ENCODE measurements at places on chromosomes 5 and 9.

GRCh38 chr9:124960409-124960752 lies 19.5 kb upstream of the GOLGA1 start:
- DNase-seq, result no peak

GRCh38 chr9:33404788-33405362 lies 2.5 kb upstream of the AQP7 start:
- DNase-seq, result no peak

- DNase-seq, result peak; percentile 9
Observed at GRCh38 chr9:83379045-83379444, 159.2 kb downstream of the FRMD3 start.

DNA sequence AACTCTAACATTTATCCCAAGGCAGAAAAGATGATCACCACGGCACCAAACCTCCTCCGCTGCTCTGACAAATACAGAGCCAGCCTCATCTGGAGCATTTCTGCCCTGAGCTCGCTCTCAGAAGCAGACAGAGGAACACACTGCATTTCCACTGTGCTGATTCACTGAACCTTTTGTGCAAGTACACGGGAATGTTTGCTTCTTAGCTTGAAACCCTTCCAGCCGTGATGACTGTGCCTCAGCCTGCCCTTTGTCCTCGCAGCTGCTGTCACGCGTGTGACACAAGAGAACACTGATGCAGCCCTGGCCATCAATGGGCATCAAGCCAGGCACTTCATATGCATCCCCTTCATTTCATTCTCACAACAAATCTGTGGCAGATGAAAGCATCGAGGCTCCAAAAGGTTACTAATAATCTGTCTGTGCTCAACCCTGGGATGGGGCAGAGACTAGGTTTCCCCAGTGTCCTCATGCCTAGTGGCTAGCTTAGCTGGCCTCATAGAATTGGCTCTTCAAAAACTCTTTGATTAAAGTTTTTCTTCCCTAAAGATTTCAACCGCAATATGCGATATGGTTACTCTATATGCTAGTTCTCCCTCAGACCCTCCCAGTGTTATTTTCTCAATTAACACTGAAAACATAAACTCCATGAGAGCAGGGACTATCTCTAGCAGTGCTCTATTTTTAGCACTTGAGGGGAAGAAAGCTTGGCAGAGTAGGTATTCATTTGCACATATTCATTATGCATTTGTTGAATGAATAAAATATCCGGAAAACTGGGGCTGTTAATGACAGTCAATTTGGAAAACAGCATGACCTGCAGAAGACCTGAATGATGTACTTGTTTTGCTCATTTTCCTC lies 7.3 kb downstream of the CDC14B start:
- DNase-seq, result no peak

DNA sequence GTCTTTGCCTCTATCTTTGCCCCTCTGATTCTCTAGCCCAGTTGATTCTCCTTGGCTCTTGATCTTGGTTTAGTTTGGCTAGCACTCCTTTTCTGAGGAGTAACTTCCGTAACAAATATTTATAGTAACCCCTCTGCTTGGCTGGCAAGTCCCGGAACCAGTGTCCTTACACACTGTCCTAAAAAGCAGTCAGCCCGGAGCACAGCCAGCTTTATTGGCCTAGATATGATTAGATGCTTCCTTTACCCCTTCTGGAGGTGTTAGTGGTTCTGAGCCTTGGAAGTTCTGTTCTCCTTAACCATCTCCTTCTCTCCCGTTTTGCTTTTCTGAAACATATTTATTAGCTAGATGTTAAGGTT lies 17.0 kb upstream of the MSMP start:
- no peak for DNase-seq

- DNase-seq, result no peak
Observed at GRCh38 chr9:17735859-17736258, 157.0 kb downstream of the SH3GL2 start.

- no peak for DNase-seq
Observed at GRCh38 chr5:1795931-1796330, 3.7 kb downstream of the MRPL36 start.

GRCh38 chr5:169431386-169431785 lies 130.4 kb upstream of the SLIT3 start:
- no peak for DNase-seq

DNA sequence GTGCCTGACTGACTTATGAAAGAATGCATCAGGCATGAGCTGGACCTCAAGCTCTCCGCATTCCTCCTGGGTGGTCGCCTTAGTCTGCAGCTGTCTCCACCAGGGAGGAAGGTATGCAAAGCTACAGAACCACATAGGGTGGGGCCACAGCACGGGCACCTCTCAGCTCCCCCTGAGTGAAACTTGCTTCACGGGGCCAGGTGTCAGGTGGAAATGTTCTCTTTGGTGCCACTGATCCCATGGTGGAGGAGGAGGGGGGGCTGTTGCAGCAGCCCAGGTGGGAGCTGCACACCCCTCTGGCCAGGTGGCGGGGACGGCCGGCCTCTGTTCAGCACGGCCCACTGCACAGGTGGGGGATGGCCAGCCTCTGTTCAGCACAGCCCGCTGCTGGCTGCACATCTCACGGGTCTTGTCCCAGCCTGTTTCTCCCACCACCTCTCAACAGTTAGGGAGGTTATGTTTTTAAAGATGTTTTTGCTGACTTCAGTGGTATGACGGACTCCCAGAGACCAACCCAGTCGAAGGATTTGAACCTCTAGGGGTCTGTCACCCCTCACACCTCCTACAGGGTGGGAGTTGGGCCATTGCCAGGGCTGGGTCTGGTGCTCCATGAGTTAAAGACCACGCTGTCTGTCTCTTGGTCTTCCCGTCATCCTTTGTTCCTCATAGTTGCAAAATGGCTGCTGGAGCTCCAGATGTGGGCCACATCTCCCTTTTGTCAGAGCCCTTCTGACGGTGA lies 34.3 kb downstream of the MRPL36 start:
- no peak for DNase-seq

DNA sequence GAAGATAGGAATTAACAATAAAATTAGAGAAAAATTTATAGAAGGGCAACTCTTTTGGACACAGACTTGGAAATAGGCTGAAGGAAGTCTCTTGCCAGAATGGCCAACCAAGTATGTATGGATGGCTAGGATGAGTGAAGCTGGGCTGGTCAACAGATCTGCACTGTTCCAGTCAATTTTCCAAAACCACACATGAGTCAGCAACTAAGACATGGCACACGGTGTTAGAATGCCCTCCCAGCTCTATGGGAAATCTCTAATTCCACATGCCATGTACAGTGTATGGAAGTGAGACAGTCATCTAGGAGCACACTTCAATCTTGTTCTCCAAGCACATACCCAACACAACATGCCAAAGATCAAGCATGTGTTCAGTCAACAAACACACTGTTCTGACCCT lies 129.6 kb downstream of the GLIS3 start:
- no peak for DNase-seq

DNA sequence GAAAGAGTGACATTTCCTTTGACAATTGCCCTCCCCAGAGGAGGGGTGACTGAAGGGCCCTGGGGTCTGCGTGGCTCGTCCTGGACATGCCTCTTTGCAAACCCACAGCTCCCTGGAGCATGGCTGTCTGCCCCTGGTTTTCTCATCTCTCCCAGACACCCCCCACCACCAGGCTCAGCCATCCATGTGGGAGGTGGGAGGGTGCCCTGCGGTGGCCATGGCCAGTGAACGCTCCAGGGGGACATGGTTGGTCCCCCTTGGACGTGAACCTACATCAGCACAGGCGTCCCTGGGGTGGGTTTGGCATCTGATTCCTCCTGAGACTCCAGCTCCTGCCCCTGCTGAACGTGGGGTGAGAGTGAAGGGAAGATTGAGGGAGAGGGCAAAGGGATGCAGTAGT lies 67.7 kb upstream of the LMX1B start:
- DNase-seq, result no peak

- DNase-seq, result no peak
Observed at GRCh38 chr5:126808521-126808988, 31.6 kb downstream of the LMNB1 start.

DNA sequence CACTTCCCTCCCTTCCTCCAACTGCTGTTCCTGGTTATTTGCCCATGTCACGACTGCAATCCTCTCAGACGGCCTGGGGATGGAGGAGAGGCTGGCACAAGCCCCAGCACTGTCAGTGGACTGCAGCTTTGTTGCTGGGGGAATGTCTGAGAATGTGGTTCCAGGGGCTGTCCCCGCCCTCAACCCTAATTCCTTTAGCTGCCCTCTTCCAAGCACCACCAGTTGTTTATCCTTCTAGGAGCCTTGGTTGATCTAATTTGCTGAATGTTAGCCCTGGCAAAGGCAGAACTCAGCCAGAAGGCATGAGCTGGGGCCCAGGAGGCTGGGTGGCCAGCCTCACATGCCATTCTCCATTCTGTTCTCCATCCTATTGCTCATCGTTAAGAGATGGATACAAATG lies 51.6 kb downstream of the ADAM19 start:
- no peak for DNase-seq

GRCh38 chr5:91433861-91434260 lies 50.7 kb upstream of the ARRDC3 start:
- no peak for DNase-seq

- DNase-seq, result peak; percentile 26
Observed at GRCh38 chr9:371349-371748, 156.7 kb downstream of the DOCK8 start.

DNA sequence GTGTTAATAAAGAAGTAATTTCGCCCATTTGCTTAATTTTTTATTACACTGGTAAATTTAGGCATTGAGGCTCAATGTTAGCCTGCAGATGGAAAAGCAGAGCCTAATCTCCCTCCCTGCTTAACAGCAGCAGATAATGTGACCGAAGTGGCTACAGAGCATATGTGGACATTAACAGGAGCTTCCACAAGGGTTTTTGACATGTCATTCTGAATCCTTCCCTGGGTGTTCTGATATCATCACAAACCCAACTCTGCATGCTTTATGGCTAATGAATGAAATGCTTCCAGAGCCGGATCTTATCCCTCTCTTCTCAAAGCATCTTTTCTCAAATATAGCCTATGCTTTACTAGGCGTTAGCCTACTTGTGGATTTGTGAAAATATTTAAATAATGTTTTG lies 208.6 kb downstream of the CAAP1 start:
- DNase-seq, result no peak

DNA sequence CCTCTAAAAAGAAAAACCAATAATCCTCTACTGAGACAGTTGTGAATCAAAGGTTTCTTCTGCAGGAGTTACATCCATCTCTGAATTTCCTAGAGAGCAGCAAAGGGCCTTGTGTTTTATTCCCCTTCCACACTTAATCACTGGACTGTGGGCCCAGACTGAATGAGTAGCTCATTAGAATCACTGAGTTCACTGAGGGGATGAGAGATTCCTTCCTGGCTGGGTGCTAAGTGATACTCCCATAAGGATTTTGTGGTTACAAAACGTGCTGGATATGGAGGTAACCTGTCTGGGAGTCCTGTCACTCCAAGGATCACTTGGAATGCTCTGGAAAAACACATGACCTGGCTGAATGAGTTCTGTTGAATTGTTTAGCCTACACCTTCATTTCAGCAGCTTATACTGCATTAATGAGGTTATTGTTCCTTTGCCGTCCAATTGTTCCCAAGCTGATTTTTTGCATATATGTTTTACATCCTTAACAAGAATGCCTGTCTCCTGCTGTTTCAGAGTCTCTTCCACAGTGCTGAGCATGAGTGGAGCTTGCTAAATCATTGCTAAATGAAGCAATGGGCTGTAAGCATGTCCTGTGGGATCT lies 82.9 kb downstream of the MEF2C start:
- DNase-seq, result no peak

DNA sequence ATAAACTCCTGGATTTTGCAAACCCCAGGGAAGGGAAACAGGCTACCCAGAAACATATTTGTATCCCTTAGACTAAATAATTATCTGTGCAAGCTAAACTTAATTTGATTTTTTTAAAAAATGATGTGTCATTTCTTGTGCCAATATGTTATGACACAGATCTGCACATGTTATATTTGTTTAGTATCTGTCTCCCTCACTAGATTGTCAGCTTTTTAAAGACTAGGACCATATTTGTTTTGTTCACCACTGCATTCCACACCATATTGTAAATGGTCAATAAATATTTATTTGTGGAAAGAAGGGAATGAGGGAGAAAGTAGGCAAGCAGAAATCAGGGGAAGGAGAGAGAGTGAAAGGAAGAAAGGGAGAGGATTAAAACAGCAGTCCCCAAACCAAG lies 143.3 kb upstream of the TNPO1 start:
- DNase-seq, result no peak

- DNase-seq, result no peak
Observed at GRCh38 chr5:78761840-78762239, 113.3 kb upstream of the LHFPL2 start.

GRCh38 chr9:75150512-75150911 lies 62.2 kb downstream of the OSTF1 start:
- DNase-seq, result no peak

- DNase-seq, result peak; percentile 24
Observed at GRCh38 chr5:91499943-91500531, 116.9 kb upstream of the ARRDC3 start.

DNA sequence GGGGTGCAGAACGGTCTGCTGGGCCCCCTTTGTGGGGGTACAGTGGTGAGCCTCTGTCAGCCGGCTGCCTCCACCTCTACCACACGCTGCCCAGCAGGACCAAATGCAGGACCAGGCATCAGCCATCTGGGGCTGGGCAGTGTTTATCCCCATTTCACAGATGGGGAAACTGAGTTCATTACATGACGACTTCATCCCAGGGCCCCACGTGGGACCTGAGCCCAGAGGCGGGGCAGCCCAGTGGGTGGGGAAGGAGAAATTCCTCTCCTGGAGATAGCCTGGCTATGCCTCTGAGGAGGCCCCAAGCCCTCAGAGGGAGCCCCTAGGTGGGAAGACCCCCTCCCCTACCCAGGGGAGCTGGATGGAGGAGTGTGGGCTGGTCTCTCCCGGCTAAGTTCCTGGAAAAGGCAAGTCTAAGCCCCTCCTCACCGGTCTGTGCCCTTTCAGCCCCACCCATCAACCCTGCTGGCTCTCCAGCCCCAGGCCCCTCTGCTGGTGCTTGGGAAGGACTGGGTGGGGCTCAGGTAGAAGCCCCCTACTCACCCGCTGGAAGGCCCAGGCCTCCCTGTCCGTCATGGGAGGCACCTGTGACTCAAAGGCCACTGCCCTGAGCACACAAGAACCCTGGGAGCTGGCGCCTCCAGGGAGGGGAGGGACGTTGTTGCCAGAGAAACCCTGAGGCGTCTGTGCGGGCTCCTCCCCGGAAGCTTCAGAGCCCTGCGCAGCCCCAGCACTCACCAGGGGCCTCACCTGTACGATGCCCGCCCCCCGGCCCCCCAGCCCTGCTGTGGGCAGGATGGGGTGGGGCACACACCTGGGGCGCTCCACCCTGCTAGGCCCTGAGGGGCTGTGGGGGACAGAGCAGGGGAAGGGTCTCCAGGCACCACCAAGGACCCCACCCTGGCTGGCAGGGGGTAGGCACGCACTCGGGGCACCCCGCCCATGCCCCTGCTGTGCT lies 7.4 kb upstream of the CCDC187 start:
- no peak for DNase-seq

GRCh38 chr5:74290634-74291241 lies 349.8 kb downstream of the ENC1 start:
- DNase-seq, result no peak

DNA sequence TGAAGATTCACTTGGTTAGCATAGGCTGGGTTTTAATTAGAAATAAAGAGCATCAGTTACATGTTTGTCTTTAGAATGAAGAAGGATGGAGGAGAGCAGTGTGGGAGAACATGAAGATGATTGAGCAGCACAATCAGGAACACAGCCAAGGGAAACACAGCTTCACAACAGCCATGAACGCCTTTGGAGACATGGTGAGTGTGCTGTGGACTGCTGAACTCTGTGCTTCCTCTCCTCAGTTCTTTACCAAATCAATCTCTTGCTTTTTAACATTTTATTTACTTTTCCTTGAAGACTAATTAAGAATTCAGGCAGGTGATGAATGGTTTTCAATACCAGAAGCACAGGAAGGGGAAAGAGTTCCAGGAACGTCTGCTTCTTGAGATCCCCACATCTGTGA lies 38.2 kb upstream of the SPATA31E1 start:
- DNase-seq, result no peak
